Stimulated activated CD8-positive, alpha-beta memory T cell treated with anti-CD3 and anti-CD28 coated beads, Interleukin-12 subunit alpha, Interleukin-12 subunit beta, amount 100 ng/mL, for 4 hours (primary cell): ENCODE measurements at places on chromosomes 5 and 9.

DNA sequence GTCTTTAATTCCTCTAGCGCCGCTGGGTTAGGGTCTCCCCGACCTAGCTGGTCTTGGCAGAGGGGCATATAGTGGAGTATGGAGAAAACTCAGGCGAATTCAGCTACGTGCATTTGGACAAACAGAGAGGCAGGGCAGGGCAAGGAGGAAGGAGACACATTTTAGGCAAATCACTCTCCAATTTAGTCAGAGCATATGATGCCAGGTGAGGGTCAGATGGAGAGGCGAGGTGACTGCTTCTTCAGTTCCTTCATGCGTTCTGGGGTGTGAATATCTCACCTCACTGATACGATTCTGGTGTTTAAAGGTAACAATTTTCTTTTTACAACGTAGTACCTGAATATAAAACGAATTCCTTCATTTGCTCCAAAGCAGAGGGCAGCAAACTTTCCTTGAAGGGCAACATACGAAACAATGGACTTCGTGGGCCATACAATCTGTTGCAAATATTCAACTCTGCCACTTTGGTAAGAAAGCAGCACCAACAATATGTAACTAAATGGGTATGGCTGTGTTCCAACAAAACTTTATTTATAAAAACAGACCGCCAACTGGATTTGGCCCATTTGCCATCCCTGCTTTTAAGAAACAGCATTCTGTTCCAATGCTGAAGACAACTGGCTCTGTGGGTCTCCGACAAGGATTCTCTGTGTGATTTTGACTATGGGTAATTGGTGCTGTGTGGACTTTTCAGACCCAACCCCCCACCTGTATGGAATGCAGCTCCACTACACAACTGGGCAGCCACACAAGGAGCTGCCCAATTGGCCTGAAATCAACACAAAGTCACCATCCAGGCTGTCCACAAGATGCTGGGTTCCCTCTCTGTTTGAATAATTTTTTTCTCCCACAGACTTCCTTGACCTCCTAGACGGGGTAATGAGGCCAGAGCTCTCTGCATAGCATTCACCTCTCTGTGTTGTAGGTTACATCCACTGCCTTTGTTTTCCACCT lies 53.8 kb downstream of the RAPGEF1 start:
- DNase-seq: no peak

DNA sequence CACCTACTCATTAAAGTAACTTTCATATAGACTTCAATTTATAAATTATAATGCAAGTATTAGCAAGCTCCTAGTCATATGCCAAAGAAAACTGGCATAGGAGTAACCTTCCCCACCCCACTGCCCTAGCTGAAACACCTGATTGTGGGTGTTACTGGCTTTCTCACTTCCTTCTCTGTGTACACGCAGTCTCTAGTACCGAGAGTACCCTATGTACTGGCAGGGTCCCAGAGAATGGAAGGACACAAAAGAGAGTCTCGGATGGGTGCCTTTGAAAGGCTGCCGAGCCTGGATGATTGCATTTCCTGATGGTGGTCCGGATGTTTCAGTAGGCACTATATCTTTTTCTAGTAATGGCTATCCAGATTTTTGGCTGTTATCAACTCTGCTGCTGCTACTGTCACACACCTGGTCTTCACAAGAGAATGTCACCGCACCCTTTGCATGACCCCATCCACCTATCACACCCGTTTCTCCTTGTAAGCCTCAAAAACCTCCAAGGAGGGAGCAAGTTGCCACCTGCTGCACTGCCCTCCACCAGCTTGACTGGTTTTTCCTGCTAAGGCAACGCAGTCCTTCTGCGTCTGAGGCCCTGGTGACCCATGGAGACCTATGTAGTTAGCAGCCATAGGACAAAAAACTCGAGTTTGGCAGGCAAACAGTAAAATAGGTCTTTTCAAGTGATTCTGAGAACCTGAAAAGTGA lies 53.8 kb upstream of the CLINT1 start:
- no peak for DNase-seq

- DNase-seq: no peak
These were observed 360.5 kb downstream of the ICE1 start for GRCh38 chr5:5783021-5783420.

DNA sequence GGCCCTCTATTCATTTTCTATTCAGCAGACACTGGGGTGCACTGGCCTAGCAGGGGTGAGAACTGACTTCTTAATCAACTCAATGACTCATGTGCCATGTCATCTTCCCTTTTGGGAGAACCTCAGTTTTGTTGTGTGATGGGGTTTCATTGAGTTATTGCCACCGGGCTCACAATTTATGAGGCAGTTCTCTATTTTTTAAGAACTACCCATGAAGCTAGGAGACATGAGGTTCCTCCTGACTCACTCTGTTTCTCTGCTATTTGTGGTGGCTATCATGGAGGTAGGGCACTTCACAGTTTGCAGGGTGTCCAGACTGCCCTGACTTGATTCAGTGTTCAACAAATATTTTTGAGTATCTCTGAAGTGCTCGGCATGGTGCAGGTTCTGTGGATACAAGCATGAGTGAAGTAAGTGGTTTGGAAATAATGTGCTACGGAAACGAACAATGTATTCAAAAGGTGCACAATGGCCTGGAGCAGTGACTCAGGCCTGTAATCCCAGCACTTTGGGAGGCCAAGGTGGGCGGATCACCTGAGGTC lies 39.3 kb downstream of the SPARC start:
- DNase-seq: no peak

DNA sequence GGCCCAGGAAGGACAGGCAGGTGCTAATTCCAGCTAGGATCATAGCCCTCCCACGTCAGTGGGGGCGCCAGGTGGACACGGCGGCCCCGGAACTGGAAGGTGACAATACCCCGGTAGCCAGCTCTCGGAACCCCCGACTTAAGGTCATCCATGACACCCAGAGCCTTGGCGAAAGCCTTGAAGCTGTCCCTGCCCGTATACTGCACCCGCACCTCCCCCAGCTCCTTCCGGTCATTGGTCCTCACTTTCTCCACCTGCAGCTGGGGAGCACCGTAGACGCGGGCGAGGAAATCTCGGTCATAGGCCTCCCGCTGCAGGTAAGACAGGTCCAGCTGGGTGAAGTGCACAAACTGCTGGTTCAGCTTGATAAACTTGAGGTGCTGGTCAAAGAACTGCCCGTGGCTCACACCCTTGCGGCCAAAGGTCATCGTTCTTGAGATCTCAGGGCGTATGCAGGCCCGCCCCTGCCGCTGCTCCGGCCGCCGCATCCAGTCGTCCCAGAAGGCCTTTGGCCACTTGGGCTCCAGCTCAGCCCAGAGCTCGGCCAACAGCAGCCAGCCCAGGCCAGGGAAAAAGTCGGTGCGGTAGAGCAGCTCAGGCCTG lies 10.9 kb downstream of the MGAT1 start:
- DNase-seq: no peak

DNA sequence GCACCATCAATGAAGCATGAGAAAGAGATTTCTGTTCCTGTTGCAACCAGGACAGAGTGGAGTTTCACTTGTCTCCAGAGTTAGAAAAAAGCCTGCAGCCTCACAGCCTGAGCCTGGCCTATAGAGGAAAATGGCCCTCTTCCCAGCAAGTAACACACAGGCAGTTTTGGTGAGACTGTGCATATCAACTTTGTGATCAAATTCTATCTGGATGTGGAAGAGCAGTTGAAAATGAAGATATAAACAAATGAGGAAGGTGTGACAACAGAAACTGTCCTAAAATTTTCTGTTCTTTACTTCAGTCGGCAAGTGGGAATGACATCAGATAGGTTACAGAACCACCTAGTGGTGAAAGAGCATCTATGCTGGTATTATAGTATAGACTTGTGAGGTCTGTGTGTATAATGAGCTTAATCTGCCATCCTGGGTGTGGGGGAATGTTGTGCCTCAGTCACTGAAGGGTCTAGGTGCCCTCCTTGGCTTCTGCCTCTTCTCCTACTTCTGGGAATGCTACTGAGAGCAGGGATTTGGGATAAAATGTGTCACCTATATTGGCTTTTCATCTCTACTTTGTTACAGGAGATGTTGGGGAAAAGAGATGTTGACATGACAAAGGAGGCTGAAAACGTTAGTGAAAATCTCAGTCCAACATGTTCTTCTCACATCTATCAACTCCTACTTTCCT lies 28.2 kb downstream of the YIPF5 start:
- DNase-seq: no peak
